ENCODE measurements at places on chromosomes 4 and X. TPM values are rescaled to one million over a fixed set of nuclear protein-coding genes. Genes with fewer than 3 reads are reported as not detected.

LUZP4 gene
- total RNA-seq: not detected

PGAM4 gene
- total RNA-seq: 0.21 TPM

ARAP2 gene
- 0.36 TPM for total RNA-seq

SAGE1 gene
- total RNA-seq: not detected

ADGRL3 gene
- 0.05 TPM for total RNA-seq

SULT1B1 gene
- 0.02 TPM for total RNA-seq

NSG1 gene
- total RNA-seq: 8.1 TPM

TMEM271 gene
- total RNA-seq: not detected

TLR6 gene
- total RNA-seq: 2.4 TPM

Data from A549 treated with Hydrocortisone at 1 μM for 4 hours (cell line).